Neural cell (in vitro differentiated cells): ENCODE measurements at places on chromosomes 7 and 10. TPM values are rescaled to one million over a fixed set of nuclear protein-coding genes. Genes with fewer than 3 reads are reported as not detected.

Gene CCDC7
- 3.9 and 5.1 TPM in 2 replicates for polyA plus RNA-seq

Gene CDNF
- polyA plus RNA-seq = 1.5 TPM in 1 of 2 replicates, not detected in the other

Gene HOXA9
- polyA plus RNA-seq = not detected in 2 replicates

Gene TTYH3
- 17.0 and 25.0 TPM in 2 replicates for polyA plus RNA-seq

Gene HIPK2
- polyA plus RNA-seq = 8.5 and 10.5 TPM in 2 replicates

Gene NME8
- not detected in 2 replicates for polyA plus RNA-seq

Gene SEC61A2
- polyA plus RNA-seq = 75.4 and 83.1 TPM in 2 replicates

Gene CYP3A4
- polyA plus RNA-seq = not detected in 2 replicates

Gene PRRT4
- 32.5 and 34.4 TPM in 2 replicates for polyA plus RNA-seq

Gene FZD8
- polyA plus RNA-seq = 1.6 and 1.9 TPM in 2 replicates

Gene CDHR1
- polyA plus RNA-seq = 1.9 and 3.3 TPM in 2 replicates

Gene DOCK4
- polyA plus RNA-seq = 24.3 and 28.1 TPM in 2 replicates

Gene CNPY1
- polyA plus RNA-seq = 0.36 and 4.2 TPM in 2 replicates

Gene FOXP2
- polyA plus RNA-seq = 37.9 and 51.3 TPM in 2 replicates

Gene JAKMIP3
- polyA plus RNA-seq = 5.1 and 6.3 TPM in 2 replicates

Gene NEUROD6
- polyA plus RNA-seq = not detected in 2 replicates

Gene SFTPA1
- polyA plus RNA-seq = not detected in 2 replicates

Gene MPP7
- 3.7 and 6.1 TPM in 2 replicates for polyA plus RNA-seq

Gene CCDC172
- polyA plus RNA-seq = not detected in 2 replicates

Gene LRRD1
- polyA plus RNA-seq = 2.6 and 2.7 TPM in 2 replicates

Gene PLEKHS1
- not detected in 2 replicates for polyA plus RNA-seq

Gene USP6NL
- polyA plus RNA-seq = 36.0 and 39.9 TPM in 2 replicates

Gene GPR85
- 85.5 and 89.4 TPM in 2 replicates for polyA plus RNA-seq

Gene CTTNBP2
- 35.2 and 53.5 TPM in 2 replicates for polyA plus RNA-seq

Gene ACTL6B
- polyA plus RNA-seq = 339 and 389 TPM in 2 replicates

Gene TLL2
- polyA plus RNA-seq = 0.11 and 0.30 TPM in 2 replicates

Gene LRRC17
- 6.7 and 8.6 TPM in 2 replicates for polyA plus RNA-seq

Gene OR2A12
- not detected in 2 replicates for polyA plus RNA-seq

Gene PRKCQ
- 0.26 and 0.61 TPM in 2 replicates for polyA plus RNA-seq

Gene OR6V1
- polyA plus RNA-seq = not detected in 2 replicates

Gene GARIN1A
- 1.7 and 2.8 TPM in 2 replicates for polyA plus RNA-seq

Gene HTR5A
- 0.14 TPM in 2 replicates for polyA plus RNA-seq

Gene CLCN1
- 0.20 TPM in 1 of 2 replicates, not detected in the other for polyA plus RNA-seq

Gene SLC26A3
- not detected in 2 replicates for polyA plus RNA-seq
